ENCODE measurements at places on chromosomes 2 and 18.
A peak's percentile ranks its signal among the peaks of the same experiment; 100 is the strongest.

DNA sequence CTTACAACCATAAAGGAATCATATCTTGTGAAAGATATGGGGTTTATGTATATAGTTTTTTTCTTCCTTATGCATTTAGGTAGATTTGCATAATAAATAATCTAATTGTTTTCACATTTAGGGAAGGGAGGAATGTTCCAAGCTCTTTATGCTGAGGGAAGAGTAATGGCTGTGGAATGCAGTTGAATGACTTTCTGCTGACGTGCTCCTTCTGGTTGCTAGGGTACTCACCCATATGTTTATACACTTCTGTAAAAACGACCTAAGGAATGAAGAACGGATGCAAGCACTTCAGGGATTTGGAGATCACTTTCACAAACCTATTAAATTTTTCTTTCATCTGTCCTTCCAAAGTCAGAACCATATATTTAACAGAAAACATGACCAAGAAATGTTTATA lies 29.2 kb upstream of the PPP4R1 start:
- no peak for DNase-seq

GRCh38 chr2:223870840-223871611 lies 33.6 kb upstream of the AP1S3 start:
- DNase-seq, result peak; percentile 25

GRCh38 chr2:89841476-89841840 lies 1150.0 kb downstream of the RPIA start:
- DNase-seq, result no peak

- DNase-seq, result peak; percentile 95
Measured at GRCh38 chr2:101252408-101253012, at the start of gene CNOT11. TSS of gene CNOT11 (plus strand) at chr2:101252886. CDS start at chr2:101252965, 79 bp downstream.

DNA sequence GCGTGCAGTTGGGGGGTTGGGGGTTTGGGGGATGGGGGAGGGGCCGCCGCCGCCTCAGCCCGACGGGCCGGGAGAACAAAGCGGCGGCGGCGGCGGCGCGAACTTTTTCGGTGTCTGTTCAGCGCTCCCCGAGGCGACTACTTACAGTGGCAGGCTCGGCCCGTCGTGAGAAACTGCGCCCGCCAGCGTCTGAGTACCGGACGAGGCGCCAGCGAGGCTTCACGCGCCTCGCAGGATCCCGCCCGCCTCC lies 172 bp downstream of the PRKD3 start:
- DNase-seq, result no peak

- no peak for DNase-seq
Measured at GRCh38 chr2:98729652-98730051, 1.3 kb downstream of the MGAT4A start.

DNA sequence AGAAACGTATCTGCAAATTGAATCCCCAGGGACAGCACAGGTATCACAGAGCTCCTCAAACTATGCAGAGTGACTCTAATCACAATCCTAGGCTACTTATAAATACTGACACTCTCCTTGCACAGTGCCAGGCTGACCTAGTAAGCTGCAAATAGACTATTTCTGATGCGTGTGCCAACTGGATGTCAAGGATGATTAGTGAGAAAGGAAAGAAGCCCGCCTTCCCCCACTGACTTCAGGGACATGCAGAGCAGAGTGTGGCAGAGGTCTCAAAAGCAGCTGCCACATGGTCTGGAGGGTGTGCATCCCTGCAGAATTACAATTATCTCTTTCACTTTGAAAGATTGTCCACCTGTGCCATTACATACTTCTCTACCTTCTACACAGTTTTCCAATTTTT lies 235.6 kb downstream of the CPS1 start:
- no peak for DNase-seq

DNA sequence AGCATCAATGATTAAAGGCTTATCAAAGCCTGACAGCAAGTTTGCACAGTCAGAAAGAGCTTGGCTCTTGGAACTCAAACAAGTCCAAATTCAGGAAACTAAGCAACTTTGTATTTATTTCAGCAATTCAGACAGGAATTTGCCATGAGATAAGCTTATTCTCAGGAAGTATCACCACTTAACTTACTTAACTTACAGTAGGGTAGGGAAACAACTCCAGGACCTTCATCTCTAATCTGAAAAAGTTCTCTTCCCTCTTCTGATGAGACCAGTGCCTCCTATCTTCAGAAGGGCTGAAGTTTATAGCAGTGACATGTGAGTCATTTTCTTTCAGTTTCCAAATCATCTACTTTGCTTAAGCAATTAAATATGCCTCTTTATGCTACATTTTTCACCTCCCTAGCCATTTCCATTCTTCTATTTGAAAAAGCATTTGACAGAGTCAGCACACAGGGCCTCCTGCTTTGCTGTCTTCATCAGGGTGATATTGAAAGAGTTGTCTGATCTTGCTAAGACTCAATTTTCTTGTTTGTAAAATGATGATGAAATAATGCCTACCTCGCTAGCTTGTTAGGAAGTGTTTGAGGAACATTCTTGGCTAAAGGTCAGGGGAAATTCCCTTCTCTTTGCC lies 389.5 kb downstream of the RND3 start:
- peak; percentile 20 for DNase-seq

DNA sequence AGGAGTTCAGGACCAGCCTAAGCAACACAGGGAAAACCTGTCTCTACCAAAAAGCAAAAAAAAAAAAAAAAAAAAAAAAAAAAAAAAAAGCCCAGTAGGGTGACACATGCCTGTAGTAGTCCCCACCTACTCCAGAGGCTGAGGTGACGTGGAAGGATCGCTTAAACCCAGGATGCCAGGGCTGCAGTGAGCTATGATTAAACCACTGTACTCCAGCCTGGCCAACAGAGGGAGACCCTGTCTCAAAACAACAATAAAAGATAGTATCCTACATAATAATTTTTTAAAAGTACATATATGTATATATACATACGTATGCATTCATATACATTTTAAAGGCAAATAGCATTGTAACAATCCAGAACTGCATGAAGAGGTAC lies 51.7 kb downstream of the SOS1 start:
- DNase-seq, result no peak

- no peak for DNase-seq
Measured at GRCh38 chr2:235694721-235695601, 201.1 kb downstream of the AGAP1 start.

- peak; percentile 56 for DNase-seq
Measured at GRCh38 chr18:21117409-21118131, 6.0 kb upstream of the ROCK1 start.

GRCh38 chr18:73980289-73980979 lies 167.2 kb downstream of the FBXO15 start:
- peak; percentile 17 for DNase-seq

- no peak for DNase-seq
Measured at GRCh38 chr2:85768713-85769112, 14.9 kb downstream of the ATOH8 start.

DNA sequence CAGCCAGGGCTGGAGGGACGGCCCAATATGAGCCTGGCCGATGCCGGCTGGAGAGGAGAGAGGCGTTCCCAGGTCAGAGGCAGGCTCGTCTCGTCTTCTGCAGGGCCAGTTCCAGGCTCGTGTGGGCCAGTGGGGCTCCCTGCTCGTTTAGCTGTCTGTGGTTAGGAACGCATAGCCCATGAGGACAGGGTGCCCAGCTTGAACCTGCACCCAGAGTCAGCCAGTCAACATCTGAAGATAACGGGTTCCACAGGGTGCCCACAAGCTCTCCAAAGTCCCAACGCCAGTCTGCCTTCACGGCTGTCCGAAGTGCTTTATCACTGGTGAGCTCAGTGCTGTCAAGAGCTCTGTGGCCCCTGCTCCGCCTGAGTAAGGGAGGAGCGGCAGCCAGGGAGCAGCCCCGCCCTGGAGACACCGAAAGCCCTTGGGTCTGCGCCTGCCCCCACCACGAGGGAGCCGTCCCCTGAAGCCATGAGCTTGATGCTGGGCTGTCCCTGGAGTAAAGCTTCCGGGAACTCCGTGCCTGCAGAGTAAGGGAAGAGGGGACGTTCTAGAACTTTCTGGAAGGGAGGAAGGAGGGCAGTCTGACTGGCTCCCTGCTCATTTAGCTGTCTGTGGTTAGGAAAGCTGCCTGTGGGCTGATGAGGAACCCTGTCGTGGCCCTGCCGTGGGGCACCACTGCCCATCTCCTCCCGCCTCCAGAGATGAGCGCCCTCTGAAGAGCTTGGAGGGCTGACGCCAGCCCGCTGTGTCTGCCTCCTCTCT lies 2.7 kb upstream of the HSBP1L1 start:
- DNase-seq, result no peak

- no peak for DNase-seq
Measured at GRCh38 chr2:21792571-21792970, 668.8 kb downstream of the TDRD15 start.

DNA sequence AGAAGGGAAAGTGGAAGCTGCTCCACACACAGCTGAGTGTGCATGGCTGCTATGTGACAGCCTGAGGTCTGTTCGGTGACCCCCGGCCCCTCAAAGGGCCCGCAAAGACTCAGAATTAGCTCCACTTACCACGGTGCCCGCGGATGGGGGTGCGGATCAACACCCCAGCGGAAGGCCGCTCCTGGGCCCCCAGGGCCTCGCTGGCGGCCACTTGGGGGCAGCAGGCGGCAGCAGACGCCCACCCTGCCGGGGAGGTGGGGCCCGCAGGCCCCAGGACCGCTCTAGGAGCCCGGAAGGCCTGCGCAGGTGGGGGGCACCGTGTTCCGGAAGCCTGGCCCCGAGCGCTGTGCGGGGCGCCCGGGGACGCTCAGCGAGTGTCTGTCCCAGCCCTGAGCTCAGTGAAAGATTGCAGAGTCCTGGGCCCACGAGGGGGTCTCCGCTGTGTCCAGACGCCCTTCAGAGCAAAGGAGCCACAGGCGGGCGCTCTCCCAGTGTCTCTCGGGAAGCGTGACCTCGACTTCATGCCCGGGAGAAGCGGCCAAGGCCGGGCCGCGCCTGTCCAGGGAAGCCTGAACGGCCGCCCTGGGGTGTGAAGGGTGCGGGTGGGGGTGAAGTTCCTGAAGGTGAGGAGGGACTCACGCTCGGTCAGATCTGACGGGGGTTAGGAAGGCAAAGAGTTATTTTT lies 118.7 kb downstream of the VAPA start:
- DNase-seq, result no peak

GRCh38 chr2:23605236-23605635 lies 220.3 kb downstream of the KLHL29 start:
- DNase-seq, result no peak

All from Kasumi-1 (cell line).